ENCODE measurements at places on chromosomes 4 and X. TPM values are rescaled to one million over a fixed set of nuclear protein-coding genes. Genes with fewer than 3 reads are reported as not detected.

The GNRHR gene
- not detected for polyA plus RNA-seq

The YY2 gene
- polyA plus RNA-seq = 0.28 TPM

The FGFBP1 gene
- 0.08 TPM for polyA plus RNA-seq

The GPR82 gene
- 0.26 TPM for polyA plus RNA-seq

The IL2RG gene
- 89.8 TPM for polyA plus RNA-seq

The HSD17B13 gene
- 0.09 TPM for polyA plus RNA-seq

The MAGEA8 gene
- not detected for polyA plus RNA-seq

Measured in spleen (tissue), 13 donors.